Myocyte (in vitro differentiated cells): ENCODE measurements at places on chromosomes 16 and 17.

DNA sequence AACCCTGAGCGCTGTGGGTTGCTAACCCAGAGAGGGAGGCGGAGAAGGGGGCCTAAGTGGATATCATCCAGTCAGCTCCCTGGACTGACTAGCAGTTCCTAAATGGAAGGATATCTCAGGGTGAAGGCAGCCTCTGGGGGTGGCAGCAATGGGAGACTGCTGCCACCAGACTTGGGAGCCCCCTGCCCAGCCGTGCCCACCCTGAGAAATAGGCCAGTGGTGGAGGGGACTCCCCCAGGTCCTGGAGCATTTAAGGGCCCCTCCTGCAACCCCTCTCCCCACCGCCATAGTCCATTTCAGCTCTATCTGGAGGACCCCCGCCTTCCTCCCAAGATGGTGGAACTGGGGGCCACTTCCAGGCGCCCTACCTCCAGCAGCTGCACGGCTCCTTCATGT is 8.4 kb downstream of the TSPOAP1 start:
- no peak for DNase-seq

GRCh38 chr16:79191933-79192332 is 408.6 kb downstream of the MAF start:
- peak; percentile 8 for DNase-seq

DNA sequence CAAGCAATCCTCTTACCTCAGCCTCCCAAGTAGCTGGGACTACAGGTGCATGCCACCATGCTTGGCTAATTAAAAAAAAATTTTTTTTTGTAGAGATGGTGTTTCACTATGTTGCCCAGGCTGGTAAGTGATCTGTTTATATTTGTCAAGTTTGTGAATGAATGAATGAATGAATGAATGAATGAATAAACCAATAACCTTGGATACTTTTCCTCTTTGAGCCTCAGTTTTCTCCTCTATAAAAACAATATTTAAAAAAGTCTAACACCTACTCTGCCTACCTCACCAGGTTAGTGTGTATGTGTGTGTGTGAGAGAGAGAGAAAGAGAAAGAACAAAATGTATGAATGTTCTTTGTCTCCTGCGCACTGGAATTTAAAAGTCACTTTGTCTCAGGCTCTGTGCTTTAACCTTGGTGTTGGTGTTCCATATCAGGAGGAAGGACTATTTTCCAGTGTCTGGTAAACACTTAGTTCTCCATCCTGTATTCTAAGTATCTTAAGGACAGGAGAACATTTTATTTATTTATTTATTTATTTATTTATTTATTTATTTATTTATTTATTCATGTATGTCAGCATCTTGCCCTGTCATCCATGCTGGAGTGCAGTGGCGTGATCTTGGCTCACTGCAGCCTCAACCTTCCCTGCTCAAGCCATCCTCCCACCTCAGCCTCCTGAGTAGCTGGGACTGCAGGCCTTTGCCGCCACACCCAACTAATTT is 27.1 kb downstream of the CHD9 start:
- DNase-seq, result no peak

GRCh38 chr17:14303343-14304221 is 2.7 kb downstream of the HS3ST3B1 start:
- DNase-seq, result peak; percentile 41

DNA sequence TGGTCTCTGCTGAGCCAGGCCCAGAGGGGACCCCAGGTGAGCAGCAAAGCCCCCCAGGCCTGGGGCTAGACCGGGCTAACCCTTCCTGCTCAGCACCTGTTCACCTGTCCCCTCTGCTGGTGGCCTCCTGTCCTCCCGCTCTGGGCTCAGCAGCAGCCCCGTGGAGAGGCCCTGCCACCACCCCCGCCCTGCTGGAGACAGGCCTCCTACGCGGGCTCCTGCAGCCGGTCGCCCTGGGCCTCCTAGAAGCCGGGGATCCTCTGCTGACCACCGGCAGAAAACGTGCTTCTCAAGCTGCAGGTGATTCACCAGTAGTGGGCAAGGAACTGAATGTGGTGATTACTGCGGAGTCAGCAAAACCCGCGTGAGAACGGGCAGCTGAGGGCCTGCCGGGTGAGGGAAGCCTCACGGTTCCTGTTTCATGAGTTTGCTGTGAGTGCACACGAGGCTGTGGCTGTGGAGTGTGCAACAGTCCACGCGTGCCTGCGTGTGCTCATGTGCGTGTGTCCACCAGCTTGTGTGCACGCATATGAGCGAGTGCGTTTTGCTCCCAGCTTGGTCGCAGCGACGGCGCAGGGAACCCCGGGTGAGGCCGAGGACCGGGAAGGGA is 792 bp downstream of the SECTM1 start:
- peak; percentile 64 for DNase-seq

GRCh38 chr17:60729854-60730253 is 52.2 kb downstream of the BCAS3 start:
- no peak for DNase-seq
